ENCODE measurements at places on chromosomes 11 and 22. TPM values are rescaled to one million over a fixed set of nuclear protein-coding genes. Genes with fewer than 3 reads are reported as not detected.
A peak's percentile ranks its signal among the peaks of the same experiment; 100 is the strongest.

AIFM3 gene
- total RNA-seq = 130 TPM

- no peak for DNase-seq
These were observed 18.4 kb upstream of the ST3GAL4 start for GRCh38 chr11:126337126-126337473.

- no peak for DNase-seq
These were observed 577.4 kb upstream of the LUZP2 start for GRCh38 chr11:23919455-23919854.

SYT7 gene
- 3.4 TPM for total RNA-seq

- no peak for DNase-seq
These were observed 49.6 kb upstream of the SHANK2 start for GRCh38 chr11:71301858-71302533.

- no peak for DNase-seq
These were observed 97.4 kb downstream of the FDX1 start for GRCh38 chr11:110527146-110527545.

DNA sequence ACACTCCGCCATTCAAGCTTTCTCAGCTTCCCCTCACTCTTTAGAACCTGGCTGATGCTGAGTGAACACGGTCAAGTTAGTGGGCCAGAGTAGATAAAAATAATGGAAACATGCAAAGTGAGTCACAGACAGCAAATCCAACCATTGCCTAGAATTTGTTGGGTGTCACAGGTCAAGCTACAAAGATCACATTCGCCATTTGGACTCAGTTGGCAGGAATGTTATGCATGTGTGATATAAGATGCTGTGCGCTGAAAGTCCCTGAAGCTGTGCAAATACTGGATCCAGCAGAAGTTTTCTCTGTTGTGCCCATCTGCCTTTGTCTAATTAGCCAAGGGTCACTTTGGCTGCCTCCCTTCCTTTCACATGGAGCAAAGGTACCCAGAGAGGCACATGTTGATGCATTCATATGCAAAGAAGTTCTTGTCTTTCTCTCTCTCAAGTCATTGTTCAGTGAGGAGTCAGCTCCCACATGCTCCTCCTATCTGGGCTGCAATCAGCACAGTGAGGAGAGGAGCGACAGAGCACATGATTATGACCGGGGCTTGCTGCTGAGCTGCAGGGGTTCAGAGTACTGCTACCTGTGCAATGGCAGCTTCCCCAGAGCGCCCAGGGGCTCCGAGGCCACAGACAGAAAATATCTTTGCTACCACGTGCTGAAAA is 39.7 kb downstream of the FLI1 start:
- no peak for DNase-seq

DNA sequence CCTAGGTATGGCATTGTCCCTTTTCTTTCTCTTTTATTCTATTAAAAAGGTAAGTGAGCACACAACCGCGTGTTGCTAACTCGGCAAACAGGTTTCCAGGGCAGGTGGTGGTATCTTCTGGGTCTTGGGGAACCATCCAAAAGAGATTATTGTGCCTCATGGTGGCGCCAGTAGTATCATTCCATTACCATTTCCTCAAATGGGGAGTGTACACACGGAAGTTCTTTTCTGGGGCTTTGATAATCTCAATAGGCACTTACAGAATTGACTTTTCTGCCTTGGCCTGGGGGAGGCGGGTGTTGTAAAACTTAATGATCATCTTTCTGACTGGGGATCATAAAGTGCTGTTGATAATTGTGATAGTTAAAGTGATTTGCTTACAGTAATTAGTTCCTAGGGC is 234.1 kb downstream of the KIRREL3 start:
- no peak for DNase-seq

DNA sequence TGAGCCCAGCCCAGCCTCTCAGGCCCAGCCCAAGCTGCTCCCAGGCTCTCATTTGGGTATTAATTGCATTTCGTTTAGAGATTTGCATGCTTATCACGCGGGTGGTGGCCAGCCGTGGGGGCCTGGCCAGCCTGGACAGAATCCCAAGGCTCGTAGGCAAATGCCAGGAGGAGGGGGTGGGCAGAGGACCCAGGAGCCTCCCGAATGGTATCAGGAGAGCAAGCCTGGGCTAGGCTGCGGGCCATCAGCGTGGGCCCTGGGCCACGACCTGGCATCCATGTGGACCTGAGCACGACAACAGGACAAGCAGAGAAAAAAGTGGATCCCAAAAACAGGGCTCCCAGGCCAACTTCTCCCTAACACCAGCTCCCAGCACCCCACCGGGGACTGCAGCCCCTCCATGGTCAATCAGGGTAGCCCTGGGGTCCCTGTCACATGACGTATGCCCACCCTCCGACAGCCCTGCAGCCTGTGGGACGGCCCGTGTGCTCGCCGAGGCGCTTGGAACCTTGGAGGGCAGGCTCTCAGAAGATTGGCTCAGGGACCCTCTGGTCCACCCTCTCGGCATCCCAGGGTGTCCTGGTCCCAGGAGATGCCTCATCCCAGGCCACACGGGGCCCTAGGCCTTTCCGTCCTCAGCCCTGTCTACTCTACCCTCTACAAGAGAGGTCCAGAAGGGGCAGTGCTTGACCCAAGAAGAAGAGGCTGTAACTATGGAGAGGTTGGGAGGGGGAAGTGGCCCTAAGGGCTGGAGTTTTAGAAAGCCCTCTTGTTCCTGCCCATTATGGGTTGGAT is 8.8 kb downstream of the ASCL2 start:
- no peak for DNase-seq

- no peak for DNase-seq
These were observed 33.4 kb upstream of the SORL1 start for GRCh38 chr11:121418625-121419114.

DNA sequence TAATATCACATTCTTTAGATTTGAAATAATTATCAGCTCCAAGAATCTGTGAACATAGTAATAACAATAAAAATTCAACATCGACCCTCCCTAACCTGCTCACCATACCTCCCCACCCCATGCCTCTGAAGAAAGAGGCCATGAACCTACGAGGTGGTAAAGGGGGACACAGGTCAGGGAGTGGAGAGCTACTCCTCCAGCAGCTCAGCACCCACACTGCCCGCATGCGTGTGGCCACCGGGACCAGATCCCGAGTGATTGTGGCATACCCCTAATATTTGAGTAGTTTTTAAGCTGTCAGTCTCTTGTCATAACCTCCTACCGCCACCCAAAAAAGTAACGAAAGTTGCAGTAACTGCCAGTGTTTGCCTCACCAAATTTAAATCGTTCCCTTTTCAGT is 16.8 kb upstream of the ADSL start:
- no peak for DNase-seq

OR8J3 gene
- total RNA-seq = not detected

RIMBP3C gene
- total RNA-seq = 0.49 TPM

DNA sequence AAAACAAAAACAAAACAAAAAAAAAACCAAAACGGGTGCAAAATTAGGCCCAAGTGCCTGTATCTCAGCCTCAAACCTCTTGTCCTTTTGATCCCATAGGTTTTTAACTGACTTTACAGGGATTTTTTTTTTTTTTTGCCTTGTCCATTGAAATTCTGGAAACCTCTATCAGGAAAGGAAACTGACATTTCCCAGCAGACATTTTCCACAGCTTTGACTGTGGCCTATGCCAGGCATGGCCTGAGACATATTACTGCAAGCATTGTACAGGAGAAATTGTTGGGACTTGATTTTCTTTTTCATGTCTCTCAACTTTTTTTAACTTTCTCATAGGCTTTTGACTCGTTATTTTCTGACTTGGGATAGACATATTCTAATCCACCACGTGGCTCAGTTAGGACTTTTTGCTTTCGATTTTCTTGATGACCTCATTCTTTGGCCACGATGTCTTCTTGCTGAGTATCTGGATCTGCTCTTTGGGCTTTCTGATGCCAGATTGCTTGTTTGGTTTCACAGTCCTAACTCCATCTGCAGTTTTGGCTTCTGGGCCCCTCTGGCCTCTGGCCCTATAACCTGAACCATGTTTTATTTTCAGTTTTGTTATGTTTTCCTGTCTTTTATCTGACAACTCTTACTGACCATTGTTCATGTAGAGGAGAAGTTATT is 336.1 kb upstream of the C11orf87 start:
- DNase-seq = peak; percentile 91

MB gene
- not detected for total RNA-seq

- no peak for DNase-seq
These were observed 20.6 kb downstream of the EED start for GRCh38 chr11:86265194-86265593.

ATXN10 gene
- total RNA-seq = 112 TPM

CACNA1I gene
- not detected for total RNA-seq

Data from G401 (cell line).